ENCODE measurements at places on chromosomes 5 and 9.

DNA sequence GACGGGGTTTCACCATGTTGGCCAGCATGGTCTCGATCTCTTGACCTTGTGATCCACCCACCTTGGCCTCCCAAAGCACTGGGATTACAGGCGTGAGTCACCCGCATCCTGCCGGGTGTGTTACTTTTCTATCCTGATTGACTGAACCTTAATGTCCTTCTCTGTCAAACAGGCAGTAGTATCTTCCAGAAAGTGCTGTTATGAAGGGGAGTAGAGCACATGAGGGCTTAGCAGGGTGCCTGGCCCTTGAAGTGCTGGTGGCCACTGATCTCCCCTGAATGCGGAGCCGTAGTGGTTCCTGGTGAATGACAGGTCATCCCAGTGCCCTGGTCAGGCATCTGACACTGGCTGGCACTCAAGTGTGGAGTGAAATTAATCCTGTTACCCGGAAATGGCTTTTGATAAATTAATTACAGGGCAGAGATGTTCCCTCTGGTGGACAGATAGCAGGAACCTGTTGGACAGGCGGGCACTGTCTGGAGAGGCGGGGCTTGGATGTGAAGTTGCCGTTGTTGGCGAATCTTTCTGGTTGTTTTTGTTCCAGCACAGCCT lies 28.4 kb downstream of the PRRC2B start:
- no peak for DNase-seq

GRCh38 chr9:115416299-115416698 lies 298.3 kb upstream of the TNC start:
- no peak for DNase-seq

GRCh38 chr5:137026296-137026695 lies 472.8 kb downstream of the SPOCK1 start:
- DNase-seq, result no peak

GRCh38 chr5:105751908-105752307 lies 1918.8 kb downstream of the EFNA5 start:
- no peak for DNase-seq

GRCh38 chr5:87151547-87151946 lies 116.1 kb upstream of the RASA1 start:
- no peak for DNase-seq

- DNase-seq, result no peak
Observed at GRCh38 chr5:65262096-65262495, 219.6 kb downstream of the ADAMTS6 start.

GRCh38 chr5:174733091-174733690 lies 8.8 kb downstream of the MSX2 start:
- no peak for DNase-seq

GRCh38 chr5:27091858-27092257 lies 53.5 kb upstream of the CDH9 start:
- no peak for DNase-seq

DNA sequence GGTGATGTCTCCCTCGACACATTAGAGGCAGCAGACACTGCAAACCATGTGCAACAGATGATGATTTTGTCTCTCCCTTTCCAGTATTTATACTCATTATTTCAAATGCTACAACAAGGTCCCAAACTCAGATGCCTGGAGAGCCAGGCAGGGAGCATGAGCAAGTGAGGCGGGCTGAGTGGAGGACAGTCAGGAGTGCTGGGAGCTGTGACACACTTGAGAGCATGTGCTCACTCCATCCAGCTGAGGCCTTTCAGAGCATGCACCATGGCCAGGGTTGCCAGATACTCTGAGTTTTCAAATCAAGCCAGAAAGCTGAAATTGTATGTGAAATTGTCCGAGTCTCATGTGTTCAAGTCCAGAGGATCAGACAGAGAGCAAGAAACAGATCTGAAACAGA lies 55.8 kb upstream of the SLC2A8 start:
- no peak for DNase-seq

DNA sequence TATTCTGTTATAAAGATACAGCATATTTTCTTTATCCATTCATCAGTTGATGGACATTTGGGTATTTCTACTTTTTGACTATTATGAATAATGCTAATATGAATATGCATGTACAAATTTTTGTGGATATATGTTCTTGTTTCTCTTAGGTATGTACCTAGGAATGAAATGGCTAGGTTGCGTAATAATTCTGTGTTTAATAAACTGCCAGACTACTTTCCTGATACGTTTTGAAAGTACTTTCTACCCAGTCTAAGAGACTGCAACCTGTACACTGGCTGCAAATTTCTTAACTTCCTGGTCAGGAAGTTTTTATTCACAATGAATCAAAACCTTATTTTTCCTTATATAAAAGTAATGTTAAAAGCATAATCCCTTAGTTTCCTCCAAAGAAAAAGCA lies 93.9 kb upstream of the STARD4 start:
- no peak for DNase-seq

DNA sequence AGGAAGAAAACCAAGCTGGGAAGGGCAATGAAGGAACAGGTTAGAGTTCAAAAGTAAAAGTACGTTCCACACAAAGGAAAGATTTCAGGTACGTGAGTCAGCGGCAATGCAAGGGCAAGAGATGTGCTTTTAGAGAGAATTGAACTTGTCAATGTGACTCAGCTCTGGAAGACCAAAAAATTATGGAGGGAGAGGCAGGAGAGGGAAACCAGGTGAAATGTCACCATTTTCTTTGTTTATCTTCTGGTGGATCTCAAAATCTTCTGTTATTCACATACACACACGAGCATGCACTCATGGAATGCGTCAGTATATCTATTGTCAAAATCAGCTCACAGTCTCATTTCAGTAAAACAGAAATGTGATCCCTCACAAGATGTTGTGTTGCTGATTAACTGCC lies 148.8 kb upstream of the RFX3 start:
- no peak for DNase-seq
